ENCODE measurements at places on chromosomes 7 and 10.

GRCh38 chr10:104144931-104145330, 23.0 kb downstream of the SFR1 start:
- DNase-seq = no peak

DNA sequence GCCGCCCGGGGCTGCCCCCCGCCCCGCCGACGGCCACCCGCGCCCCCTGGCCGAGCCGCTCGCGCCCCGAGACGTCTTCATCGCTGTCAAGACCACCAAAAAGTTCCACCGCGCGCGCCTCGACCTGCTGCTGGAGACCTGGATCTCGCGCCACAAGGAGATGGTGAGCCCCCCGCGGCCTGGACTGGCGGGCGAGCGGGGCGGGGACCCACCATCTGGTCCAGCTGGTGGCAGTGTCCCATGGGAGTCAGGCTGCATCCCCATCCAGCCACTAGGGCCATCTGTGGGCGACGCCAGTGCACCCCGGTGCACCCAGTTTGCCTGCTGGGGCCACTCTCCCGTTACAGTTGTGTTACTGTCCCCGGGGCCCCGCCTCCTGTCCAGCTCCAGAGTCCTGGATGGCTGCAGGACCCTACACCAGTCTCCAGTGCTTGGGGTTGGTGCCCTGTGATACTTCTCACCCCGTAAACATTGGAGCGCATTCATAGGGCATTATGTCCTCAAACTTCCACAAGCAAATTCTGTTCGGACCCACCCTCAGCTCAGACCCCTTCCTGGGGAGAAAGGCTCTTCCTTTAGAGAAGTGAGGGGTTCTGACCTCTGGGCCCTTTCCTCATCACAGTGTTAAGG, 672 bp downstream of the LFNG start:
- no peak for DNase-seq

GRCh38 chr10:44470784-44471183, 85.9 kb upstream of the CXCL12 start:
- no peak for DNase-seq

GRCh38 chr10:13592306-13592705, 5.5 kb downstream of the PRPF18 start:
- DNase-seq = no peak

- no peak for DNase-seq
Measured at GRCh38 chr7:92988051-92988450, 129.7 kb downstream of the SAMD9 start.

DNA sequence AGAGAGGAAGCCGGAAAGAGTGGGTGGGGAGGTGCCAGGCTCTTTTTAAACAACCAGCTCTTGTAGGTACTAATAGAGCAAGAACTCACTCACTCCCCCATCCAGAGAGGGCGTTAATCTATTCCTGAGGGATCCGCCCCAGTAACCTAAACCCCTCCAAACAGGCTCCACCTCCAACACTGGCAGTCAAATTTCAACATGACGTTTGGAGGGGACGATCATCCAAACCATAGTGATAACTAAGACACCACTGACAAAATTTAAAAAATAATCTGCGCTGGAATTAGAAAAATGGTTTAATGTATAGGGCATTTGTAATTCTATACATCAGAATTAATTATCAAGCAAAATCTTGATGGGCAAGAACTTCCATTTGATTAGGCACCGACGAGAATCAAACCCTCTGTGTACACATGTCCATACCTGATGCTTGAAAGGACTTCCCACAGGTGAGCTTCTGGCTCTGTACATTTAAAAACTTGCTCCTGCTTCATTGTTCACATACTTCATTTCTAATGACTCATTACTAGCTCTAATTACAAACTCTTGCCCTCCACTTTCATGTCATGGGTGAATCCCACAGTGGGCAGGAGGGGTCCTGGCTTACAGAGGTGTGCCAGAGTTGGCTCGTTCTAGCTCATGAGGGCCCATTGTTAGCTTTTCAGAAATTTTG, 20.6 kb upstream of the KDM7A start:
- DNase-seq = no peak

DNA sequence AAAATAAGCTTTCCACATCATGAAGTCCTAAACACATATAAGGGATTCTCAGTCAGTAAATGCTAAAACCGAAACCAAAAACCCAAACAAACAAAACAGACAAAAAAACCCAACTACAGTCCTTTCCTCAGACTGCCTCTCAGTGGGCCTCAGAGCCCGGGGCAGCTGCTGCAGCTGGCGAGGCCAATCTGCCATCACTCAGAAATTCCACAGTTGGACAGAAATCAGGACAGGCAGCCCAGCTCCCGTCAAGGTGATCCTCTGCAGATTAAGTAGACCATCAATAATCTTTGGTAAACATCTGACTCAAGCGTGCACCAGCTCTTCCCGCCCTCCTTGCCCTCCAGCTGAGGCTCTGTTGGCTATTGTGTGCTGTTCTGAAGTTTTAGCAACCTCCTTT, 142.2 kb downstream of the ATXN7L1 start:
- no peak for DNase-seq

DNA sequence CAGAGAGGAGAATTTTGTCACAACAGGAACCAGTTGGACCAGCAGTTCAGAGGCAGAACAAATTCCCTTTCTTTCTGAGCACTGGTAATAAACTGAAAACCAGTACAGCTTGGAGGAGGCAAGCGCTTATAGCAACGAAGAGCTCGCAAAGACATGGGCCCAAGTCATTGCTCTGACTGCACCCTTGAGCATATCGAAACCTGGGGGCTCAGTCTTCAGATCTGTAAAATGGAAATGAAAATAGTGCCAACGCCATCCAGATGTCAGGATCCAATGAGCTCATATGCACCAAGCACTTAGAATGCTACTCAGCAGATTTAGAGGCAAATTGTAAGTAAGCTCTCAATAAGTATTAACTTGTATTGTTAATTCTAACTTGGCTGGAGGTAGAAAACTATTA, 14.4 kb upstream of the CALU start:
- no peak for DNase-seq

DNA sequence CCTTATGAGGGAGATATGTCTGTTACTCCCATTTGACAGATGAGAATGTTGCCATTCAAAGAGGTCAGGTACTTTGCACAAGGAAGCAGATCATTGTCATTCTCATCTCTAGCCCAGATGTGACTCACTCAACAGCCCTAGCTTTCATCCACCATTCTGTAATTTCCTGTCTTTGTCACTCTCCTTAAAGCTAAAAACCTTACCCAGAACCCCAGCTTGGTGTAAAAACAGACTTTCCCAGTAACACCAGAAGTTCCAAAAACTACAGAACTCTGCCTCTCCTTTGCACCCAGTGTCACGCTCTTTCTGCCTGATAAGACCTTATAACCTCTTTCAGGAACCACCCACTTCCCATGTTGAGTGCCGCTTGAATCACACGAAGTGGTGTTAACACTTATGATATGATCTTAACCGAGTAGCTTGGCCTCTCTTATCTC, 89.1 kb upstream of the SP4 start:
- DNase-seq = no peak

DNA sequence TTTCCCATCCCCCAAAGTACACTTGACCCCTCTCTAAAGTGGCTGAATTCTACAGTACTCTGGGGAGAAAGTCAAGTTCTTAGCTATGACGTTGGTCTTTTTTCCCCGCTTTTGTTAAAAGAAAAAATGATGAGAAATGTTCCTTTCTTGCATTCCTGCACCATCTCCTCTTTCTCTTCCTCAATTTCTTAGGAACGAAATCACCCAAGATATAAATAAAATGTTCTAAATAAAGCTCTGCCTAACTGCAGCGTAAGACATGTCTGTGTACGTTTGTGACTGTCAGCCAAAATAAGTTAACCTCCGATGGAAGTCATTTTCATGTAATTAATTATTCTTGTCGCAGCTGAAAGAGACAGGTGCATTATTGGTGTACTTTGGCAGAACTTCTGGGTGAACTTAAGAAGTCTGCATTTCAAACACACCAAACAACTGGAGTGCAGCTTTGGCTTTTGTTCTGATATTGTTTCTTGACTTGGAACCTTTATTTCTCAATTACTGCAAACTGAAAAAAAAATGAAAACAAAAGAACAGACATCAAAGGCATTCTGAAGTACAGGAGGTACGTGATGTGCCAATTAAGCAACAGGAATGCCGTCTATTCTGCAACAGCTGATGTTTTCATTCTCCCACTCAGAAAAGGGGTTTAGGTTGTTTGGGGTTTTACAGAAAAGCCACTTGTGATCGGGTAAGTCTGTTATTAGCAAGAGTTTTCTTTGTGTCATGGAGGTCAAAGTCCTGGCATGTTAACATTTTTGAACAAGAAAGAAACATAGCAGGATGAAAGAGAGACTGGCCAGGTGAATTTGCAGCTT, 82.4 kb upstream of the SDK1 start:
- no peak for DNase-seq

GRCh38 chr10:88472540-88472939, 110.6 kb downstream of the RNLS start:
- DNase-seq = no peak

GRCh38 chr7:131011976-131012375, 278.0 kb upstream of the KLF14 start:
- DNase-seq = no peak

GRCh38 chr7:151632750-151633515, 113.2 kb upstream of the RHEB start:
- no peak for DNase-seq

DNA sequence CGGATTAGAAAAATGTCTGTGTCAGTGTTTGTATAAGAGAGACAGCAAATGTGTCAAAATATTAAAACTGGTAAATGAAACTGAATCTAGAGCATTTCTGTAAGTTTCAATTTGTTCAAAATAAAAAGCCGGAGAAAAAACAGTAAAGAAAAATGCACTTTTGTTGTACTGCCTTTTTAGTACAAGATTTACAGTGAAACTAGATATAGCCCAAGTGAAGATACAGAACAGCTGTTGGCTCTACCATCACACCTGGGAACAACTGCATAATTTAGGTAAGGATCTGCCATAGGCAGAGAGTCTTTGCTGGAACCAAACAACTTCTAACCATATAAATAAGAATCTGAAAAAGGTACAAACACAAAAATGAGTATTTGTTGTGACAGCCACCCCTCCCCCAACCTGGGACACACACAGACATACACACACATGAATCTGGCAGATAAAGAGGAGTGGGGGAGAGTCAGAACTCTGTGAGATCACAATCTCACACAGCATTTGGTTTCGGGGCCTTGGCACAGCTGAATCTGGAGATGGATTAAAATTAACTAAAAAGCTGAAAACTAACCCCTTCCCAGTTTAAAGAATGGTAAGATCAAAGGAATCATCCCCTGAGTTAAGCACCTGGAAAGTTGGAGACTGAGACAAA, 54.8 kb downstream of the DPY19L1 start:
- no peak for DNase-seq

DNA sequence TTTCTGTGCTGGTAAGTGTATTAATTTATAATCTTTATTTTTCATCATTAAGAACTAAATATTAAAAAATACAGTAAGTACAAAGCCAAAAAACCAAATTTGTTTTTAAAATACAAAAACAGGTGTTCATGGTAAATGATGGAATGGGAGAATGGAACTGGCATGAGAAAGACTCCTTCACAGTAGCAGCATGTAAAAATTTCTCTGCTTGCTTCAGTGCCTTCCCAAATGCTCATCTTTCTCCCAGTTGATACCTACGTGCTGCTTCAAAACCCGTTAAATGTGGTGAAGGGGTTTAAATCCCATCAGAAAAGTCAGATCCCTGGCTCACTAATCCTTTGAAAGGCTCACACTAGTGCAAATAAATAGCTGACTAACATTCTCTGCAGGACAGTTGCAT, 4.2 kb downstream of the RNF133 start:
- DNase-seq = no peak

- DNase-seq = no peak
Measured at GRCh38 chr10:30114401-30114800, 55.0 kb upstream of the JCAD start.

DNA sequence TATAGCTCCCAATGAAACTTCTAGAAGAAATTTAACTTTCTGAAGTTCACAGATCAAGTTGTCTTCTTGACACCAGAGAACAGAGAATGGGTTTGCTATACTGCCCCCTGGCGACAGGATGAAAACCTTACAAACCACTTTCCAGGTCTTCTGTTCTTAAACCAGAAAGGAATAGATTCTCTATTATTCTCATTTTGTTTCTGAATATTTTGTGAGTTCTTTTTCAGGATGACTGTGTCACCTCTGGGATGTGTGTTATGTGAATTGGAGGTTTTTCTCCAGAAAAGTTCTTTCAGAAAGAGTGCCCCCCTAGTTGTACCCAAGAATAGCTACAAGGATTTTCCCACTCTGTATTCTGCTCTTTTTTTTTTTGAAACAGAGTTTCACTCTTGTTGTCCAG, 6.3 kb downstream of the IFT22 start:
- DNase-seq = no peak

DNA sequence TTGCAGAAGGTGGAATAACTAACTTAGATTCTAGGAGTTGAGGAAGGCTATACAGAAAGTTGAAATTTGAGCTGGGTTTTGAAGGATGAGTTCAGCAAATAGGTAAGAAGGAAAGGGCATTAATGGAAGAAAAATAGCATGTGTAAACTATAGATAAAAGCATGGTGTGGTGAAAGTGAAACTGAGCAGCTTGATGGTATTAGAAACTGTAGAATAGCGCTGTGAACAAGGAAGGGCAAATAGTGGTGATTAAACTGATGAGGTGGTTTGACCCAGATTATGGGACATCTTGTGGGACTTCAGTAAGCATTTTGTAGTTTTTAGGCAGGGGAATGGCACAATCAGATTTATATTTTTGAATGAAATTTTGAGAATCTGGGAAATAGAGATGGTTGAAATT, 90.5 kb downstream of the EXOC6 start:
- DNase-seq = no peak

DNA sequence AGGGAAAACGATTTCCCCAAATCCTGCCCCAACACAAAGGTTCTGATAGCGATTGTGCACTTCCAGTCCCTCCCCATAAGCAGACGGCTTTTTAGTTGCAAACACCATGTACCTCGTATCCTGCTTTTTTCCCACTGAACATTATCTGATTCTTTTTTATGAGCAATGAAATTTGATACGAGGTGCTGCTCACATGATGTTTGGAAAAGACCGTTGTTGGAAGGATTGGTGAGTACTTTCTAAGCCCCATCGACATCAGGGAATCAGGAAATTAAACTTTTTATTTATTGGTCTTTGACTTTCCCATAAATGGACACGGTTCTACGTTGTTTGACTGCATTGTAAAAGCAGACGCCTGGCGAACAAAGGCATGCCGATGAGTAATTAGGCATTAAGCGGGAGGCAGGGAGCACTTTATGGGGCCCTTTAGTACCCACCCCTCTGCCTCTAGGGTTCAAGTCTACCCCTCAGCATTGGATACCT, 49.4 kb downstream of the TEX36 start:
- DNase-seq = no peak

- DNase-seq = no peak
Measured at GRCh38 chr7:156151078-156151477, 338.8 kb upstream of the SHH start.

DNA sequence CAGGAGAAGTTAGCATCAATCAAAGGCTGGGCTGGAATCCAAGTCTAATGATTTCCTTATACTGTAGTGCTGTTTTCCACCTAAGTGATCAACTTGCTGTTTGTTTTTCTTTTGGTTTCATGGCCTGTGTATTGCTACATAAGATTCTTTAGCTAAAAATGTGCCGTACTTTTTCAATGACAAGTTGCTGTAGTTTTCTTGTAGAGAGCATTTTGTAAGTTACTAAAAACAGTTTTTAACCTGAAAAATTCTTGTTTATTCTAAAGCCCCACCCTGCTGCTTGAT, 1.3 kb downstream of the HELLS start:
- DNase-seq = no peak

GRCh38 chr7:64947252-64948000, 43.4 kb downstream of the ZNF117 start:
- DNase-seq = no peak

- DNase-seq = no peak
Measured at GRCh38 chr7:123580406-123581161, 21.0 kb upstream of the ASB15 start.

- DNase-seq = no peak
Measured at GRCh38 chr10:50600831-50601477, 22.8 kb downstream of the SGMS1 start.
